Activated CD4-positive, alpha-beta T cell treated with anti-CD3 and anti-CD28 coated beads, Interleukin-2, amount 10 ng/mL, durations not matched to agents 24 days and 14 days (primary cell): ENCODE measurements at places on chromosomes 5 and 9.

- no peak for DNase-seq
Observed at GRCh38 chr5:114883675-114884074, 286.0 kb downstream of the TRIM36 start.

GRCh38 chr5:35159370-35159742 lies 70.9 kb downstream of the PRLR start:
- no peak for DNase-seq

- DNase-seq: no peak
Observed at GRCh38 chr5:95102080-95102479, 182.8 kb downstream of the MCTP1 start.

GRCh38 chr9:127927201-127927987 lies 3.2 kb downstream of the PIP5KL1 start:
- peak; percentile 82 for DNase-seq

DNA sequence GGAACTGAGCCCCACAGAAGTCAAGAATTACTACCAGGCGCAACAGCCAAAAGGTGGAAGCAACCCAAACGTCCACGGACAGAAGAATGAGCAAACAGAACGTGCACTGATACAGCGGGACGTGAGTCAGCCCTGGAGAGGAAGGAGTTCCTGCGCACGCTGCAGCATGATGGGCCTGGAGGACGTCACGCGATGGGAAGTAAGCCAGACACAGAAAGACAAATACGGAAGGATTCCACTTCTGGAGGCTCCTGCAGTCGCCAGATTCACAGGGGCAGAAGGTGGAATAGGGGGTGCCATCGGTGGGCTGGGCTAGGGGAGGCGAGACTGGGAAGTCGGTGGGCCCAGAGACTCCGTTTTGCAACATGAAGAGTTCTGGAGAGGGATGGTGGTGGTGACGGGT lies 80.3 kb upstream of the PHYKPL start:
- no peak for DNase-seq

DNA sequence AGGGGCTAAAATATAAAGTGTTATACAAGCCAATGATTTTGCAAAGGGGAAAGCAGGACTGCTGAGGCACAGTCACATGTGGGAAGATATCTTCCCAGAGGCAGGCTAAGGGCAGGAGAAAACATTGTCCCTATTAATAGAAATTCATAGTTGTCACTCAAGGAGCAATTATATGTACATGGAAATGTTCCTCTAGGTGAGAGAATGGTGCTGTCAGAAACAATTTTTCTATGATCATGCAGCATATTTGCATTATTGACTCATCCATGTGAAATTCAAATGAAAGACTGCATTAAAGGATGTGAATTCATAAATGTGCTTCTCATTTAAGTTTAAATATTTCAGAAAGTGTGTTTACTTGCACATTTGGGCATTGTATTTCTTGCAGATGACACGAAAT lies 775.9 kb upstream of the CDH9 start:
- no peak for DNase-seq

GRCh38 chr5:5179079-5179478 lies 38.9 kb downstream of the ADAMTS16 start:
- DNase-seq: no peak

DNA sequence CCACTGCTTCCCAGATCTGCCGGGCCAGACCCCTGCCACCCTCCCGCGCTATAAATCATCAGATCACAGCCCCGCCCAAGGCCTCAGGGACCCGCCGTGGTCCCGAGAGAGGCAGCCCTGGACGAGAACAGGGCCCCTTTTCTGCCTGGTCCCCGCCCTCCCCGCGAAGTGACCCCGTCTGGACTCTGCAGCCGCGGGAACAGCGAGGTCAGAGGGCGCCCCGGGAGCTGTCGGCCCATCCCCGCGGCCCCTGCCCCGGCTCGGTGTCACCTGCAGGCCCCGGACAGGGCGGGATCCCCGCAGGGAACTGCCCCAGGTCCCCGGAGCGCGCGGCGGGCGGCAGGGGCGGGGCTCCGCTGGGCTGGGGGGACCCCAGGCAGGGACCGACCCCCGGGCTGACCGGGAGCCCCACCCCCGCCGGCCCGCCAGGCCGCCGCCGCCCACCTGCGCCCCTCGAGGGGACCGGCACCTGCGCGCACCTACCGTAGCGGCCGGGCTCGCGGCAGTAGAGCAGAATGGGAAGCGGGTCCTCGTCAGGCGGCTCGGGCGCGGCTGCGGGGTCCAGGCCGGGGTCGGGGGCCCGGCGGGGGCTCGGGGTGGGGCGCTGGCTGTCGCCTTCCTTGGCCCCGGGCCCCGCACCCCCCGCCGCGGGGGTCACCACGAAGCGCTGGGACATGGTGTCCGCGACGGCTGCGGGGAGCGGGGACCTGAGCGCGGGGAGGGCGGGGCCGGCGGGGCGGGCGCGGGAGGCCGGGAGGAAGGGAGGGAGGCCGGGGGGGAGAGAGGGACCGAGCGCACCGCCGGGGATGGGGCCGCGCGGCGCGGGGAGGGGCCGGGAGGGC lies 43.5 kb upstream of the SLC12A7 start:
- DNase-seq: no peak

- peak; percentile 22 for DNase-seq
Observed at GRCh38 chr5:112737070-112737462, 619 bp upstream of the APC start.

- peak; percentile 63 for DNase-seq
Observed at GRCh38 chr5:59893429-59894227, at the start of gene PDE4D. Gene PDE4D, minus strand, starts transcription at chr5:59893726.

- DNase-seq: no peak
Observed at GRCh38 chr9:6785682-6786081, 27.9 kb downstream of the KDM4C start.

- no peak for DNase-seq
Observed at GRCh38 chr5:6733411-6734242, 20.4 kb downstream of the TENT4A start.

DNA sequence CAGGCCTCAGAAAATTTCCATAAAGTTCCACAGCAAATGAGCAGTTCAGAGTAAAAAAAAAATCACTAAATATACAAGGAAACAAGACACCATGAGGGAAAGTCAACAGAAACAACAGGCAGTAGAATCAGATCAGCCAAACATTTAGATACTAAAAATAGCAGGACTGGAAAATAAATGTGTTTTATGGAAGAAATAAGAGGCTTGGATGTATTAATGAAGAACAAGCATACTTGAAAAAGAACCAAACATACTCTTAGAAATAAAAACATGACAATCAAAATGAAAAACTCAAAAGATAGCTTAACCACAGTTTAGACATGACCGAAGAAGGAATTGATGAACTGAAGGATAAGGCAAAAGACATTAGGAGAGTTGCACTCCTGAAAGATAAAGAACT lies 22.6 kb downstream of the MYMK start:
- no peak for DNase-seq

GRCh38 chr9:76594764-76595424 lies 135.9 kb downstream of the GCNT1 start:
- no peak for DNase-seq

- DNase-seq: no peak
Observed at GRCh38 chr5:163360656-163361055, 76.7 kb upstream of the CCNG1 start.

- no peak for DNase-seq
Observed at GRCh38 chr9:126624912-126625311, 11.2 kb downstream of the LMX1B start.

GRCh38 chr5:159884917-159885620 lies 31.2 kb upstream of the ADRA1B start:
- DNase-seq: no peak

DNA sequence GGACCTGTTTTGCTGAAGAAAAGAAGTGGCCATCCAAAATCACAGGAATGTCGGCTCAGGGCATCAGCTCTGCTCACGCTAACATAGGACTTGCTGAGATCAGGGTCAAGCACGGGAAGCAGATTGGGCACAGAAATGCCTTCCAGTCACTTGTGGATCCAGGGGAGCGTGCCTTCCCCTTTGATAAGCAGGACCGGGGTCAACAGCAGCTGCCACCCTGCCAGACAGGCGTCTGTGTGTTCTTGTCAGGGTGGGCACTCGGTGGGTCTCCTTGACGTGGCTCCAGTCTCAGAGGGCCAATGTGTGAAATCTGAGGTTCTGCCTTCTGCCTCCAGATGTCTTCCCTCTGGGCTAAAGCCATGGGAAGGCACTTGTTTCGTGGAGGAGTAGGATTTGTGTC lies 313.7 kb upstream of the IRX4 start:
- no peak for DNase-seq

DNA sequence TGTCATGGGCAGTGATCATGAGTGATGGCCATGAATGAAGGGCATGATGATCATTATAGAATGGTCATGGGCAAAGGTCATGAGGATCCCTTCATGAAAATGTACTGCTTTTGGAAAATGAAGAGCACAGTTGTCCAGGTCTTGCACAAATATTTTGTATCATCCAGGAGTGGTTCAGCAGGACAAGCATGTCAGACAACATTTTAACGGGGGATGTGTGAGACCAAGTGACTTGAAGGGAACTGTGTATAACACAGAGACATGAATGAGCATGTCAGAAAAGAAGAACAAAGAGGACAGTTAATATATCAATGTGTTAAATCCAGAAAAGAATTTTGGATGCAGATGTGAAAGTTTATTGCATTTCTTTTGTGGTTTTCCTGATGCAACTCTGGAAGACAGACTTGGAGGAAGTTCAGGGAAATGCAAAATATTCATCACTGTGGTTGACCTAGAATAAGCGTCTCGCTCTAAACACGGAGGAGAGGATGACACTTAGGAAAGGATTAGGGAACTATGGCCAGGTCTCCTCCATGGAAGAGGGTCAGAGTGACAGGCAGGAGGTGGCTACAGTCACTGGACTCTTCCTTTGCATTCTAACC lies 116.1 kb upstream of the IRX4 start:
- no peak for DNase-seq

GRCh38 chr9:16202221-16202620 lies 649.4 kb downstream of the CCDC171 start:
- no peak for DNase-seq

- DNase-seq: no peak
Observed at GRCh38 chr9:33233626-33234342, 6.2 kb upstream of the SPINK4 start.

DNA sequence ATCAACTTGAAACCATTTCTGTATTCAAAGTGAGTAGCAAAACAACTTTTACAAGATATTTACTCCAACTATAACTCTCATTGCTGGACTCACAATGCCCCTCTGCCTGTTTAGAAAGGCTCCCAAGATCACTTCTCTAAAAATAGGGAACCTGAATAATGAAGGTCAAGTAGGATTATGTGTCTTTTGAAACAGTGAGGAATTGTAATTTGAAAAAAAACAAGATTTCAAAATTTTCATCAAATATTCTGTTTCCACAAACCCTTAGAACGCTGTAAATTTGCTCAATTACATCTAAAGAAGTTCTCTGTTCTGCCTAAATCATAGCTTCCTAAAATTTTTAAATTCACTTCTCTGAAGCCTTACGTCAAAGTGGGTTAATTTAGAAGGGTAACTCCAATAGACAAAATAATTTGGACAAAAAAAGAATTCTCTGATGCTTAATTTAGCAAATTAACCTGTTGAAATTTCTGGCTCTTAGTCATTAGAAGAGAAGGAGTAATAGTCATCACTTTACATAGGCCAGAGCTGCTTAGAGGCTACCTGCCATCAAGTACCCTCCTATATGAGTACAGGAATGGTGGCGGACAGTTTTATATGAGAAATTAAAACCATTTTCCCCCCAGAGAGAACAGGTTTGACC lies 4.0 kb downstream of the ELL2 start:
- DNase-seq: no peak

GRCh38 chr5:100260968-100261367 lies 274.2 kb upstream of the FAM174A start:
- no peak for DNase-seq

DNA sequence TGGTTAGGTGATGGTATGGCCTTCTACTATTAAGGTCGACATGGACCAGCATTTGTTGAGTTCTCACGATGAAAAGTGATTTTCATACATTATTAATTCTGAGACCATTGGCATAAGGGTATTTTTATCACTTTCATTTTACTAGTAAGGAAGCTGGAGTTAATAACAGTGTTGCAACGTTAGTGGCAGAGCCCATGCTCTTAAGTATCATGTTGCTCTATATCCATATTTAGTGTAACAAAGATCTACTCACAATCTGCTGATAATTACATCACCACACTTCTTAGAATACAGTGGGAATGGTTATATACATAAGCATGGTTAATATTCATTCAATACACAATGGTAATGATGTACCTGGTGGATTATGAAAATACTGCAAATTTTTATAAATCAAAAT lies 81.9 kb downstream of the PRR16 start:
- DNase-seq: no peak

- DNase-seq: no peak
Observed at GRCh38 chr5:77957931-77958521, 181.9 kb upstream of the TBCA start.

DNA sequence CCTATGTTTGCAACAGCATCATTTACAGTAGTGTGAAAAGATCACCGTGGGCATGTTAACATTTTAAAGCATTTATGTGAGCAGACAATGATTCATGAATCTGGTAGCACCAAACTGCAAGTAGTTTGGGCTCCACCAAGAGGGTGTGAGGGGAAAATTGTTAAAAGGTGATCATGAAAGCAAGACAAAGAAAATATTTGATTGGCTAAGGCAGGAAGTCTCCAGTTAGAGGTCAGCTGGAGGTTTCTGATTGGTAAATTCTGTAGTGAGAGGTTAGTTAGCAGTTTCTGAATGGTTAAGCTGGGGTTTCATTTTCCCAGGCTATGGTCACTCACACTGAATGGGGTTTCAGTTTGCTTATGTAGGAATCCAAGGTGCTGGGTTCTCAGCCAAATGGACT lies 13.5 kb upstream of the DRD1 start:
- no peak for DNase-seq

- DNase-seq: no peak
Observed at GRCh38 chr9:77587042-77587441, 61.1 kb downstream of the GNA14 start.
